NCI-H2029 treated with DMSO at 0.1 percent for 48 hours (cell line): ENCODE measurements at places on chromosomes 12 and 14.

- DNase-seq, result no peak
These were observed 113.3 kb downstream of the PRMT8 start for GRCh38 chr12:3604286-3604685.

DNA sequence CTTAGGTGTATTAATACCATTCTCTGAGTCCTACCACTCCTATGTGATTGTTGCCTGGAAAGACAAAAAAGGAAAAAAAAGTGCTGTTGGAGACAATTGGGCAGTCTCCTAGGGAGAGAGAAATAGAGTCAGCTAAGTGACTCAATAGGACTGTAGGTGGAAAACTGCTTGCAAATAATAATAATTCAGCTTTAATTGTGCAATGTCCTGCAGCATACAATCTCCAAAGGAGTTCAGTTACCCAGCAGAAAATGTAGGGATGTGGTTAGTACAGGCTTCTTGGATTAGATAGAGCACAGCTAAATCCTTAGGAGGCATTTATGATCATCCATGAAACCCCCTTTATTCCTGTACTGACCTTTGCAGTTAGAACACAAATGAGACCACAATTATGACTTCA, 3.0 kb upstream of the SRSF9 start:
- no peak for DNase-seq

GRCh38 chr14:99604278-99604765, 315 bp upstream of the CCDC85C start:
- peak; percentile 58 for DNase-seq

DNA sequence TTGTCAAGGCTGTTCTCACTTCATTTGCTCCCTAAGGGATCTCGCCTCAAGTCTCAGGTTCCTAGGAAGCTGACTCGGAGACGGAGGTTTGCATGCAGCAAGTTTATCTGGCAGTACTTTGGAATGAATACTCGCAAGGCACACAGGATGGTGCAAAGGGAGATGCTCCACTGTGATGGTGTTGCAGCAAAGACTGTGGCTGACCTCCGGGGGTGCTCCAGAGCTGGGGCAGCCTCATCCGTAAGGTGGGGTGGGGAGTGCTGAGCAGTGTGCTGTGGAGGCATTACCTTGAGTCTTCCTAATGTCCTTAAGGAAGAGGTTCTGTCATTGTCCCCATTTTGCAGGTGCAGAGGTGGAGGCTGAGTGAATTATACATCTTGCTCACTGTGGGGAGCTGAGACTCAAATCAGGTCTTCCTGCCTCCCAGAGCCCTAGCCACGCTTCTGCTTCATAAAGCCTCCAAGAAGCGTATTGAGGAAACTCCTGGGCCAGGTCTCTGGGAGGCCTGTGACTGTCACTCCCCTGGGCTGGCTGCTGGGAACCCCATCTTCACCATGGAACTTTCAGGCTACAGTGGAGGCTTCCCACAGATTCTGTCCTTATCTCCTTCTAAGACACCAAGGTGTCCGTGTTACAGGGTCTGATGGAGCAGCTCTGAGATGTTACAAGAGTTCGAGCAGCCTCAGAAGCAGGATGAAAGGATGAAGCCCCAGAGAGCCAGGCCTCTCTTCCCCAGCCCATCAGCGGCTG, 39.5 kb downstream of the GALNT16 start:
- no peak for DNase-seq

- no peak for DNase-seq
These were observed 903.1 kb downstream of the BCL11B start for GRCh38 chr14:98368916-98369315.

- DNase-seq, result no peak
These were observed 11.9 kb downstream of the PRDM4 start for GRCh38 chr12:107749083-107749482.

DNA sequence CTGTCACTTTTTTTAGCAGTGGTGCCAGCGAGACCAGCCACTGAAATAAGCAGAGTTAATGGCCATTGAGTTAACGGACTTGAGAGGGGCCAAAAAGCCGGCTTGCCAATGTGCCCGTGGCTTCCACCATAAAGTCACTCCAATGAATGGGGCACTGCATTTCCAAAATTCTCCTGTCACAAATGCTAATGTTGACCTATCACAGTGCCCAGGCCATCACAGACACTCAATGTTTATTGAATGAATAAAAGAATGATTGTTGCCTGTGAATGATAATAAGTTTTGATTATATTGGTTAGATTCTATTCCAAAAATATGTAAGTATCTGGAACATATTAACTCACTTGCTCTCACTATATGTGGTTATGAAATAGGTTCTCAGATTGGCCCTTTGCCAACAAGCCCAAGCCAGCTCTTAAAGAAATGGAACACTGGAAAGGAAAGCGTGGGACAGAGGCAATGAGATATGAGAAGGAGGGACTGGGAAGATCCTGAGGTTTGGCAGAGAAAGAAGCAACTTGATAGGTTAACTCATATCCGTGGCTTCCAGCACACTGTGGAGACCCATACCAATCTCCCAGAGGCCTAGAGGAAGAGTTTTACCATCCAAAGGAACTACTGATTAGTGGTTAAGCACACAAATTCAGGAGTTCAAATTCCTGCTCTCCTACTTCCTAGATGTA, 108.7 kb downstream of the BTG1 start:
- no peak for DNase-seq

GRCh38 chr14:60736494-60736893, 1.9 kb downstream of the MNAT1 start:
- DNase-seq, result peak; percentile 78

DNA sequence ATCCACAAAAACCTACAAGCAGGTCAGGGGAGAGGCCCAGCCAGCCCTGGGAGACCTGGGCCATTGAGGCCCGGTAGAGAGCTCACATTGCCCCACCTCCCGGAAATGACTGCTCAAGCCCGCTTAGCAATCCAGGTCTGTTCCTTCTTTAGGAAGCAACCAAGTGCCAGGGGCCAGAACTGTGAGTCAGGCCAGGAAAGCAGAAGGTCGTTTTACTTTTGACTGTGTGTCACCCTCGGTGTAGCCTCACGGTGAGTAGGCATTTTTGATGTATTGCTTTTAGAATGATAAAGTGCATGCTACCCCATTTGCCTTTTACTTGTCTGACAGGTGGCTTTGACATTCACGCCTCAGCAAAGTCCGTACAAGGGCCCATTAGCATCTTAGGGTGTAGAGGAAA, 25.4 kb upstream of the PWP1 start:
- DNase-seq, result no peak

DNA sequence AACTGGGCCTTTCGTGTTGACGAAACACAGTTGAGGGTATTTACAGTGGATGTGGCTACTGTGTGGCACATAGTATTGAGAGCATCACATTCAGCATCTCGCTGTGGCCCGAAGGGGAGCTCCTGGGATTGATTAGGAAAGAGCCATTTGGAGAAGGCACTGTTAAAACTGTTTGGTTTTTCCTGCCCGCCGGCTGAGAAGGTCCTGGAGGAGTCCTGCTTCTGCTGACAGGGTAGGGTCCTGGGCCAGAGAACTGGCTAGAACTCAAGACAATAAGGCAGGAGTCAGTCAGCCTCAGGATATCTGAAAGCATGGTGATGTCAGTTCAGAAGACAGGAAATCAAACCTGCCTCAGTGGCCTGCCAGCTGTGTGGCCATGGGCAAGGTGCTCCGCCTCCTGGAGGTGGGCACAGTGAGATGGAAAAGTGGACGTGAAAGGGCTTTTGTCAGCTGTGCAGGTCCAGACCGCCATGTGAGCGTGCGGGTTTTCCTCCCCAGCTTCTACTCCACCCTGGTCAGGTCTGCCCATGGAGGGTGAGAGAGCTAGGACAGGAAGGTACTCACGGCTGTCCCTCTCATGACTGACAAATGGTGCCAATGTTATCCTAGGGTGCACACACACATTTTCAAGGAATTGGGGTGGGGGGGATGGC, 92.3 kb downstream of the NTF3 start:
- DNase-seq, result no peak

DNA sequence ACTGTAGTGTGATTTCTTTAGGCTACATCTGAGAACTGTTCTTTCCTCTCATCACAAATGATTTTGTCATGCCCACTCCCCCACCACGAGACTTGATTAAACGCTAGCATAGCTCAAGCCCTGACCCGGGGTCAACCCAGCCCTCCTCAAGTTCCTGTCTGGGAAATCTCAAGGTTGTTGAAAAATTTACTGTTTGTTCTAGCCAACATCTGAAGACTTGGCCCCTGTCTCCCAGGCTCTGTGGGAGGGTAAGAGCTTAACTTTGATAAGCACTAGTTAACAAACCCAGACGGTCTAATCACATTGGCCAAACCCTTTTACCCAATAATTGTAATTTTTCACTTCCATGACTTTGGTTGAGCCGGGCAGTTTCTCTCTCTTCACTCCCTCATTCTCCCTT, 86.2 kb upstream of the AMIGO2 start:
- no peak for DNase-seq

DNA sequence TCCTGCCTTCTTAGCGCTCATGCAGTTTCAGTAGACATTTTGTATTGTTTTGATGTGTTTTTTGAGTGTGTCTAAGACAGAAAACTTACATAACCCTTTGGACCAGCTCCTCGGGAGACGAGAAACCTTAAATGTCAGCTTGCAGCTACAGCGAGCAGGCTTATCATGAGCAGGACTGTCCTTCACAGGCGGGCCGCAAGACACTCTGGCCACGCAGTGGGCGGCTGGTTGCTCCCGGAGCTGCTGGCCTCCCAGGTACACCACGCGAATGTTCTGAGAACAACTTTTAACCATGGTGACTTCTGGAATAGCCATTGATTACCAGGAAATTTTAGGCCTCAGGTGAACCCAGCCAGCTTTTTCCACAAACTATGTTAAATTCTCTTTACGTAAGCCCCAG, 164.1 kb upstream of the DIO3 start:
- no peak for DNase-seq

DNA sequence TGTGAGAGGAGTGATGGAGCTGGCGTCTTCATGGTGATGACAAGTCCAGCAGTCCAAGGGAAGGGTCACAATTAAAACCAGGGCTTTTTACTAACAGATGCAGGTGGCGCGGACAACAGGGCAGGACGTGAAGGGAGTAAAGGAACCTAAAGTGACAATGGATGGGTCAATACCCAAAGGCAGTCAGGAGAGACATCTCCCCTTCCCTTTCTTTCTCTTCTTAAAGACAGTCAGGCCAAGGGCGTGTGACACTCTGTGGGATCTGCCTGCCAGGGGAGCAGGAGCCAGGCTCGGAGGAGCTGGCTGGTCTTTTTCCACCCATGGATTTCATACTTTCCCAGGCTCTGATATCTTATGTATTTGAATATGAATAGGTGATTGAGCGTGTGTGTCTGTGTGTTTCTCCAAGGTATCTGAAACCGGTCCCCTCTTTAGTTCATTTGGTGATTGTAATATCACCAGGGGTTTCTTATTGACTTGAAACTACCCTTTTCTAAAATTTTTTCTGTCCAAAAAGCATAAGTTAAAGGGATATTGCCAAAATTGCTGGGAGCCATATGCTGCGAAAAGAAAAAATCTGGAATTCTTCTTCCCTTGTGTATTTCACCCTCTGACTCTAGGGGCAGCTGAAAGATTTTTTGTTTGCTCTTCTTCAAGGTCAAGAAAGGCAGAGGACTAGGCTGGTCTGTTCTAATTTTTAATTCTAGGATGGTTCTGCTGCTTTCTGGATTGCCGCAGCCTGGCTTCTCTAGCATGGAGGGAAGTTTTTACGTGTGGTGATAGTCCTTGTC, 61.8 kb downstream of the FBXL14 start:
- DNase-seq, result no peak

DNA sequence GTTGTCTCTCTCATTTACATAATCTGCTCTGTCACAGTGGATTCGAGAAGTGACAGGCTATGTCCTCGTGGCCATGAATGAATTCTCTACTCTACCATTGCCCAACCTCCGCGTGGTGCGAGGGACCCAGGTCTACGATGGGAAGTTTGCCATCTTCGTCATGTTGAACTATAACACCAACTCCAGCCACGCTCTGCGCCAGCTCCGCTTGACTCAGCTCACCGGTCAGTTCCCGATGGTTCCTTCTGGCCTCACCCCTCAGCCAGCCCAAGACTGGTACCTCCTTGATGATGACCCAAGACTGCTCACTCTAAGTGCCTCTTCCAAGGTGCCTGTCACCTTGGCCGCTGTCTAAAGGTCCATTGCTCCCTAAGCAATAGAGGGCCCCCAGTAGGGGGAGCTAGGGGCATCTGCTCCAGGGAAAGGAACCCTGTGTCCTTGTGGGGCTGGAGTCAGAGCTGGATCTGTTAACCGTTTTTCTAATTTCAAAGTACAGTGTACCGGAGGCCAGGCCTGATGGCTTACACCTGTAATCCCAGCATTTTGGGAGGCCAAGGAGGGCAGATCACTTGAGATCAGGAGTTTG, 5.1 kb downstream of the ERBB3 start:
- DNase-seq, result no peak

DNA sequence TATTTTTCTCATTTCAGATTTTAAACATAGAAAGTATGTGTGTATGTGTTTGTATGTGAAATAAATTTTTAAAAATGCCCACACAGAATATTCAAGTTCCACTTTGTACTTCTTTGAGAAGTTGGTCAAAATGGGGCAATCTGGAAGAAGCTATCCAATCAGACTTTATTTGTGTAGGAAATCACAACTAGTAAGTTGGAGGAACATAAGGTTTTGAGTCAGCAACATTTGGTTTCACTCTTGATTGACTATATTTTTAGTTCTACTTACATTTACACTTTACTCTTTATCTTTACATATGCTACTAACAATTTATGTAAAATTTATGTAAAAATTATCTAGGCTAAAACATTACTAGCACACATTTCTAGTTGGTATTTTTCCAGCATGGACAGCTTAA, 128.1 kb downstream of the ATXN7L3B start:
- DNase-seq, result no peak

DNA sequence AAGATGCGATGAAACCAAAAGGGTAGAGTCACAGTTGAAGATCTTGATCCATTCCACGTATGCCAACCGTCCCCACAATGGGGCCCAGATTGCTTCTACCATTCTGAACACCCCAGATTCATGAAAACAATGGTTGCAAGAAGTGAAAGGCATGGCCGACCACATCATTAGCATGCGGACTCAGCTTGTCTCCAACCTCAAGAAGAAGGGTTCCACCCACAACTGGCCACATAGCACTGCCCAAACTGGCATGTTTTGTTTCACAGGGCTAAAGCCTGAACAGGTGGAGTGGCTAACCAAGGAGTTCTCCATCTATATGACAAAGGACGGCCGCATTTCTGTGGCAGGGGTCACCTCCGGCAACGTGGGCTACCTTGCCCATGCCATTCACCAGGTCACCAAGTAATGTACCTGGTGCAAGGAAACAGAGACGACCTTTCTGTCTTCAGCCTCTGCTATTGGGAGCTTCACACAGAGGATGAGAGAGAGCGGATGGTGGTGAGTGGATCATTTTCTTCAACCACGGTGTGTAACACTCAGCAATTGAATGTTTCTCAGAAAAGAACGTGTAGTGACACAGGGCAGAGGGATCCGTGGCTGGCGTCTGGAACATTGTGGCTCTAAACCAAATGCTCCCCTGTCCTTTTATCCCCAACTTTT, 26.8 kb upstream of the CLEC2D start:
- no peak for DNase-seq

DNA sequence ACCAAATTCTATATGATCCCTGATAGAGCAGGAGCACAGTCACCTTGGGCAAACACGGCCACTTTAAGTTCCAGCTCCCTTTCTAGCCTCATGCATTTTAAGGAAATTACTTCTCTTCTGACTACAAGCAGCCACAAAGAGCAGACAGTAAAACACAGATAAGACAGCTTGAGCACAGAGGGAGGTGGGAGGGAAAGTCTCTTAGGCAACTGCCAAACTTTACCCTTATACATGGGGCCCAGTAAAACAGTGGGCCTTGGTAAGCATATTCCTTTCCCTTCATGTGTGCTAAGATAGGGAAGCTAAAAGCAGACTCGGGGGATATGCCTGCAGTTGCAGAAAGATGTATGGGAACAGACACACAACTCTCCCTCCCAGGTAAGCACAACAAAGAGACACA, 235.9 kb downstream of the CPNE8 start:
- DNase-seq, result no peak

GRCh38 chr14:90354551-90355298, 23.0 kb upstream of the NRDE2 start:
- DNase-seq, result no peak
